Esophagus squamous epithelium (tissue), 5 donors: ENCODE measurements at places on chromosomes 5 and 9.

GRCh38 chr5:16548115-16548514, 68.7 kb downstream of the RETREG1 start:
- no peak for DNase-seq

DNA sequence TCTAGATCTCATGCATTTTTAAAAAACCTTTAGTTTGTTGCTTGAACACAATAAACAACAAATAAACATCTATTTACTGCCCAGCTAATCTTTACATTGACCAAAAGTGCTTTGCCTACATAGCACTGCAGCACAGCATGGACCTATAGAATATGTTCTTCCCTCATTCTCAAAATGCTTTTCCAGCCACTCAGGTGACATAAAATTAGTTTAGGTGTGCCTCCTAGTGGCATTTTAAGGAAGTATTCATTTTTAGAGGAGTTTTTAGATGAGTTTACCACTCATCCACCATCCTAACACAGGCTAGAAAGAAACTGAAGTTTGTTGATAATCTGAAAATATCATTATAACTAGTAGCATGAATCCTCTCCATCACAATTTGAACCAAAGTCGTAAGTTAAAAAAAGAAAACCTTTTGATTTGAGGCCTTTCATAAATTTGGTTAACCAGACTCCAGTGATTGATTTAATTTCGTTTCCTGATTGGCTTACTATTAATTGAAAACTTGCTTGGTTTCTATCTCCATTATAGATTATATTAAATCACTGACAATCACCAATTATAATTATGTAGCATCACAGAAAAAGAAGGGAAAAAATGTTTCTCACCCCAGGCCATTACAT, 12.6 kb downstream of the PLGRKT start:
- DNase-seq: no peak

- no peak for DNase-seq
Observed at GRCh38 chr9:83431101-83432060, 106.8 kb downstream of the FRMD3 start.

- no peak for DNase-seq
Observed at GRCh38 chr9:4507306-4508130, 17.2 kb downstream of the SLC1A1 start.

- DNase-seq: no peak
Observed at GRCh38 chr9:129962451-129962864, 80.5 kb downstream of the FNBP1 start.

DNA sequence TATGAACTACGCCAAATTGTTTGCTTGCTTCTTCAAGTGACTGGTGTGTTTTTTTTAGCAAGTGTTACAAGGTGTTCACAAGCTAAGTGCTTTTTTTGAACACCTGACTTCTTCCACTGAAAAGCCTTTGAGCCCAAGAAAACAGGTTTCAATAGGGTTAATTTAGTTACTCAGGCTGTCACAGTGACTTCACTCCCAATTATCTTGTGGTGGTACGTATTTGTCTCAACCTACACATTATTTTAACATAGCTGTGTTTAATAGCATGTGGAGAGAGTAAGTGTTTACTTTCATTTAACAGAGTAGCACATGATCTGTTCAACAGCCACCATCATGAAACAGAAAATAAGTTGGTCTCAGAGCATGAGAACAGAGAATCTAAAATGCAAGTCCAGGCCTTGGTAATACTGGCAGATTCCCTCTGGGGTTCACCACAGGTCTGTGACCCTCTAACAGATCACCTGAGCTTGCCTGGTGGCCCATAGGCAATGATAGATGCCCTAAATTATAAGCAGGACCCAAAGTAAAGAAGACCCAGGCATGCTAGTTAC, 267.7 kb upstream of the SMARCA2 start:
- no peak for DNase-seq

- no peak for DNase-seq
Observed at GRCh38 chr5:160504906-160505305, 83.3 kb downstream of the PTTG1 start.

DNA sequence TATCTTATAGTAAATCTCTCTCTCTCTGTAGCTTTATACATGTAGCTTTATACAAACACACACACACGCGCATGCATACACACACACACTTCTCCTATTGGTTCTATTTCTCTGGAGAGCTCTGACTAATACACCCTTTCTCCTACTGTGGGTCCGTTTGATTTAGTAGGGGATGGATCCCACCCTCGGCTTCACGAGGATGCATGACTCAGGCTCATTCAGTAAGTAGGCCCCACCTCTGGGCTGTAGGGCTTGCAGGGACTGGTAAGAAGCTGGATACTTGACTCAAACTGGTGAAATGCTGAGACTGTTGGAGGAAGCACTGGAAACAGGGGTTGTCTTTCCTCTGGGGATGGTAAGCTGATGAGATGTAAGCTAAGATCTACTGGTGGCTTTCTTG, 98.7 kb downstream of the SLC24A2 start:
- DNase-seq: no peak

GRCh38 chr5:111722140-111722539, 34.9 kb downstream of the NREP start:
- DNase-seq: no peak

GRCh38 chr9:121133104-121133816, 58.5 kb downstream of the CNTRL start:
- DNase-seq: no peak

DNA sequence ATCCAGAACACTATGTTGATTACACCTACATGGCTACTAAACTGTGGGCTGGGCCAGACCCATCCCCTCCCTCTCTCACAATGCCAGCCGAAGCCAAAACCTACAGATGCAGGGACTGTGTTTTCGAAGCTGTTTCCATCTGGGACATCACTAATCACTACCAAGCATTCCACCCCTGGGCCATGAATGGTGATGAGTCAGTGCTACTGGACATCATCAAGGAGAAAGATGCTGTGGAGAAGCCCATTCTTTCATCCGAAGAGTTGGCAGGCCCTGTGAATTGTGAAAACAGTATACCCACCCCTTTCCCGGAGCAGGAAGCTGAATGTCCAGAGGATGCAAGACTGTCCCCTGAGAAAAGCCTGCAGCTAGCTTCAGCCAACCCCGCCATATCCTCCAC, 65.0 kb downstream of the ZNF462 start:
- no peak for DNase-seq

GRCh38 chr5:115419846-115420585, 123.6 kb upstream of the CCDC112 start:
- no peak for DNase-seq

DNA sequence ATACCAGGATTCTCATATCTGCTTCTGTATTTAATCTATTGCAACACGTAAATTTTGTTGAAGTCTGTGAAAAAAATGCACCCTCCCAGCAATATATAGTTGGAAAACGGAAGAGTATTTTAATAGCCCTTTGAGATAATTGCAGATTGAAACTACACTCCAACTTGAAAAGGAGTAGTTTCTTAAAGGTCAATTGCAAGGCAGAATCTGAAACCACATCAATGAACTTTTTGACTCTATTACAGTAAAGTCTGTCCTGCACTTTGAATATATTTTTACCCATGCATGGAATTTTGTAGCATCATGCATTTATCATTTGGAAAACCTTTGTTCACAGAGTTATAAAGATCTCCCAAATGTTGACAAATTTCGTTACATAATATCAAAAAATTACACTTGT, 311.6 kb upstream of the NREP start:
- DNase-seq: no peak

DNA sequence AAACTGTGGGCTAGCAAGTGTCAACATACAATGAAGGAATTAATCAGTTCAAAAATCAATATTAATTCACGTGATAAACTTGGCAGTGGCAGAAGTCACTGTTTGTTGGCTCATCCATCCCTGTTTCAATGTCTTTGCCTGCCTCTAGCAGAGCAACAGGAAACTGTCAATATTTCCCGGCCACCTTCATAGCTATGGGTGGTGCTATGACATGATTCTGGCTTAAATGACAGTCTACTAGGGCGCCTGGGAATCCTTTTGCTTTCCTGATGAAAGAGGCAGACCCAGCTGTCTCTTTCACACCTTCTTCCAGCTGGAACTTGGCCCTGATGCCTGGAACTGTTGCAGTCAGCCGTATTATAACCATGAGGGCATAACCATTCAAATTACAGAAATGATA, 72.1 kb upstream of the DNAH5 start:
- no peak for DNase-seq

DNA sequence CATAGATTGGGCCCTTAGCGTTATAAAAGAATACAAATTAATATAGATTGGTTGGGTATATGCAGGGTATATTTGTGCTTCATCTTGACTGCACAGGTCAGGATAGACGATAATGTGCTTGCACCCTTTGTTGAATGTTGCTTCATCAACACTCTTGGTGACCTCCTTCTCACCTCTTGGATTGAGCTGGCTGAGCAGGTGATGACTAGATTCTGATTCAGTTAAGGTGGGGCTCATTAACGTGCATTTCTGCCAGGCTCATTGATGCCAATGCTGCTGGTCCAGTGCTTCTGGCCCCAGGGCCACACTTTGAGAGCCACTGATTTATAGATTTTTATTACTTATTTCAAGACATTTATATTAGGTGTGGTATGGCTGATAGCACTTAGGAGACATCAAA, 27.7 kb downstream of the PCSK5 start:
- DNase-seq: no peak

- no peak for DNase-seq
Observed at GRCh38 chr5:82922086-82922734, 155.0 kb downstream of the TMEM167A start.

- no peak for DNase-seq
Observed at GRCh38 chr5:150044712-150045111, 41.6 kb downstream of the CSF1R start.

DNA sequence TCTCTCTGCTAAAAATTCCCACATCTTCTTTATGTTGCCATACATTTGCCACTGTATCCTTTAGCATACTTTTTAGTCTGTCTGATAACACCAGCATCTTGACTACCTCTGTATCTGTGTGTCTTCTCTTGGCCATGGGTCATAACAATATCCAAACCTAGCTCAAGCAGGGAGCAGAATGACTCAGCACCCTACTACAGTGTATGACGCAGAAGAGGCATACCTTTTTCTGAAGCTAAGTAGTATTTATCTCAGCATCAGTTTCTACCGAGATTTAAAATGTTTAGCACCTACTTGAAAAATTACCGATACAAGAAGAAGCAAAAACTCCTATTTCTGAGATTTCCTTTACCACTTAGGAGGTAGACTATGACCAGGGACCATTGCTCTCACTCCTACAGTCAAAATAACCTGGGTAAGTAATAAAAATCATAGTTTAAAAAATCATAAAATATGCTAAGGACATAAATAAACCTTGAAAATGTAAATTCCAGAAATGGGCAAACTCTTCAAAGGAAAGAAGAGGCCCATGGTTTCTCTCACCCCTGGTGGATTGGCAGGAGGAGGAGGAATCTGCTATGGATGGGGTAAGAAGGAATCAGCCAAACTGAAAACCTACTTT, 286.5 kb downstream of the MAST4 start:
- DNase-seq: no peak

DNA sequence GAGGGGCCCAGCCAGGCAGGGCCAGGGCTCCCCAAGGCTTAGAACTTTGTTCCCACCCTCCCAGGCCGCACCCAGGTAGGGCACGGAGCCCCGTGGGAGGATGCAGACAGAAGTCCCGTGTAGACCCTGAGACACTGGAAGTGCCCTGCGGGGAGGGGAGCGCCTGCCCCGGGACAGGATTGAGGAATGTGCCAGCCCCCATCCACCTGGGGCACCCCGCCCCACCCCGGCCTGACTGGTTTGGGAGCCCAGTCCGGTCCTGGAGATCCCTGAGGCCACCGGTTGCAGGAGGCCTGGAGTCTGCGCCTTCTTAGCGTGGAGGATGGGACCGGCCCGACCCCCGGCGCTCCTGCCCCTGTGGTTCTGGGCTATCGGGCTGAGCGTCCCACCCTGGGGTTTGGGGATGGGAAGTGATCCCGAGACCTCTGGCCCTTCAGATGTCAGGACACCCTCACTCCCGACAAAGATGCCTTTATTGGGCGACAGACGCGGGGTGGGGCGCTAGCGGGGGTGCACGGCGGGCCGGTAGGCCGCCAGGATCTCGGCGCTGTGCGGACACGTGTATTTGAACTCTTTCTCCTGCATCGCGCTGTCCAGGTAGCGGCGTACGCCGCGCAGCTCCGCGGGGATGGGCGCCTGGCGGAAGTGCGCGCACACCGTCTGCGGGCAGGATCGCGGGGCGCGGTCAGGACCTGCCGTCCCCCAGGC, 2.0 kb downstream of the CLIC3 start:
- DNase-seq: no peak

DNA sequence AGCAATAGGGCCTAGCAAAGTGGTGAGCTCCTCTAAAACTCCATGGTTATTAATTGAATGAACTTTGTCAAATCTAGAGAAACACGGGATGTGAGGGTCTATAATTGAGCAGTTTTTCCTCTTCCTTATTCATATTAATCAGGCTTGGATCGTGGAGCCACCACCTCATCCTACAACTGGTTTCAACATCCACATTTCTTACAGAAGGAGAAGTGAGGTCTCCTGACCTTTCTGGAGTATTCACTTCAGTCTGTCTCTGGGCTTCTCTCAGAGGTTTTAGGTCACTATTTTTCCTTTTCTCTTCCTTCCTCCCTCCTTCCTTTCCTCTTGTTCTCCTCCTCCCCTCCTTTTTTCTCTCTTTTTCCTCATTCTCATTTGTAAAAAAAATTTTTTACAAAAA, 177.3 kb upstream of the ACTBL2 start:
- no peak for DNase-seq

DNA sequence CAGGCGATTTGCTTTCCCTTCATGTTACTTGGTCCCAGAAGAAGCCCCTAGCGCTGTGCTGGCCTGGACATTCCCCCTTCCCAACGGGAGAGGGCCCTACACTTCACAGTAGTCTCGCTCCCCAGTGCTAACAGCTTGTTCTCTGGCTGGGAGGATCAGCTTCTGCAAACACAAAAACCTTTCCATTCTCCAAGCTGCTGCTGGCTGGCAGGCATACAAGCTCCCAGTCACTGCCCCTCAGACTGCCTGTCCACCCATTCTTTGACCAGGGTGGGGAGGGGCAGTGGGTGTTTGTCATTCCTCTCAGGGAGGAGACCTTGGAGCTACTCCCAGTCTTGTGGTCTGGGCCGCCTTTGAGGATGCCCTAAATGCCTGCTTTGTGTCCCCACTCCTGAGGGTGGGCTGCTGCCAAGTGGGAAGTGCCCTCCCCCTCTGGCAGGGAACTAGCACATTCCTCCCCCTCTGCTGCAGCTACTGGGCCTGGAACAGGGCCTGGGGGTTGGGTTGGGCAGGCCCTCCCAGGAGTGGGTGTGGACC, 20.8 kb downstream of the ENHO start:
- no peak for DNase-seq

- no peak for DNase-seq
Observed at GRCh38 chr5:59605915-59606314, 287.6 kb downstream of the PDE4D start.

- no peak for DNase-seq
Observed at GRCh38 chr5:152259702-152260101, 145.4 kb downstream of the NMUR2 start.

GRCh38 chr9:131677049-131677443, 62.8 kb downstream of the RAPGEF1 start:
- DNase-seq: no peak

GRCh38 chr5:124605541-124605940, 140.9 kb downstream of the ZNF608 start:
- no peak for DNase-seq

GRCh38 chr9:133664173-133665050, 28.2 kb downstream of the DBH start:
- DNase-seq: no peak
